ENCODE measurements at places on chromosomes 2 and 18.

- no peak for DNase-seq
Observed at GRCh38 chr2:13114391-13114790, 397.7 kb downstream of the TRIB2 start.

- no peak for DNase-seq
Observed at GRCh38 chr2:28643327-28643726, 108.3 kb upstream of the PPP1CB start.

- no peak for DNase-seq
Observed at GRCh38 chr2:168294409-168294808, 47.0 kb upstream of the STK39 start.

DNA sequence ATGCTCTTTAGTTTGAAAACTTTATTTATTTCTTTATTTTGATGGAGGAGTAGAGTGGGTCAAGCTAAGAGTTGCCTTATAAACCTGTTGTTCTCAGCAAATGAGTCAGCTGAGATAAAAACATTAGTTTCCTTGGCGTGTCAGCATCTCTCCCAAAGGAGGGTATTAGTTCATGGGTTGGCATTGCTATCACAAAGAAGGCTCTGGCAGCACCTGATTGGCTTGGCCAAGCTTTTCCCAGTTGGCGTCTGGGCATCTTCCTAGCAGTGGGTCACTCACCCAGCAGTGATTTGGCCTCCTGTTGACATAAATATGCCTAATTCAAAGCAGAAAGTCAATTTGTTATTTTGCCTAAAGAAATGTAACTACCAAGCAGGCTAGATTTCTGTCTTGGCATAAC is 200.7 kb upstream of the TNP1 start:
- no peak for DNase-seq

- DNase-seq = no peak
Observed at GRCh38 chr18:52288403-52289004, 51.5 kb upstream of the DCC start.

DNA sequence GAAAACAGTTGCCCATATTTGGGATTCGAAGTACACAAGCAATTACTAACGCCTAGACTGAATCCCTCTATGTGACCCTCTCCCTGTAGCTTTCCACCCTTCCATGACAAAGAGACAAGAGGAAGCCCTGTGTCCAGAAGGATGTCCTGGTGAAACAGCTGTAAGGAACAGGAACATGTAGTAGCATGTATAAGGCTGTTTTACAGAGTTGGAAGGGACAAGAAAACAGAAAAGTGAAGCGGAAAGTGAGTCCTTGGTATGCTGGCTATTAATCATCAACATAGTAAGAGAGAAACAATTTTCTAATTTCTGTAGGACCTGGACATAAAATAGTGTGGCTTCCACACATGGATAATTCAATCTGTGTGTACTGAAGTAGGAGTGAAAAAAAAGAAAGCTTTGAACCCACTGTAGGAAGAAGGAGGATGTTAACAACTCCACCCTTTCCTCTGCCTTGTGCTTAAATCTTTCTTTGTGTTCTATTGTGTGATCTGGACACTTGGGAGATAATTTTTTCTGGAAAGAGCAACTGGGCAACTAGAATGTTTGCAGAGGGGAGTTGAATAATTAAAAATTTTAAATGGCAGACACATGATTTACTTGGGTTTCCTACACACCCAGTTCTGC is 162.3 kb upstream of the ZSWIM2 start:
- DNase-seq = no peak

All from activated T-cell treated with anti-CD3 and anti-CD28 coated beads, Interleukin-2, amount 50 U/mL, for 24 hours (primary cell).